ENCODE measurements at places on chromosomes 11 and 22. TPM values are rescaled to one million over a fixed set of nuclear protein-coding genes. Genes with fewer than 3 reads are reported as not detected.

IGSF9B gene
- 1.7 TPM for total RNA-seq

CACNA1I gene
- 0.08 TPM for total RNA-seq

UPK3A gene
- not detected for total RNA-seq

ZNF143 gene
- 15.1 TPM for total RNA-seq

MOGAT2 gene
- total RNA-seq, result not detected

LDLRAD3 gene
- 10.8 TPM for total RNA-seq

RBFOX2 gene
- 85.8 TPM for total RNA-seq

BRSK2 gene
- total RNA-seq, result not detected

ZNF280A gene
- not detected for total RNA-seq

OR6A2 gene
- total RNA-seq, result 0.27 TPM

OR52A1 gene
- total RNA-seq, result not detected

RAG2 gene
- not detected for total RNA-seq

OR10A2 gene
- total RNA-seq, result not detected

DNA sequence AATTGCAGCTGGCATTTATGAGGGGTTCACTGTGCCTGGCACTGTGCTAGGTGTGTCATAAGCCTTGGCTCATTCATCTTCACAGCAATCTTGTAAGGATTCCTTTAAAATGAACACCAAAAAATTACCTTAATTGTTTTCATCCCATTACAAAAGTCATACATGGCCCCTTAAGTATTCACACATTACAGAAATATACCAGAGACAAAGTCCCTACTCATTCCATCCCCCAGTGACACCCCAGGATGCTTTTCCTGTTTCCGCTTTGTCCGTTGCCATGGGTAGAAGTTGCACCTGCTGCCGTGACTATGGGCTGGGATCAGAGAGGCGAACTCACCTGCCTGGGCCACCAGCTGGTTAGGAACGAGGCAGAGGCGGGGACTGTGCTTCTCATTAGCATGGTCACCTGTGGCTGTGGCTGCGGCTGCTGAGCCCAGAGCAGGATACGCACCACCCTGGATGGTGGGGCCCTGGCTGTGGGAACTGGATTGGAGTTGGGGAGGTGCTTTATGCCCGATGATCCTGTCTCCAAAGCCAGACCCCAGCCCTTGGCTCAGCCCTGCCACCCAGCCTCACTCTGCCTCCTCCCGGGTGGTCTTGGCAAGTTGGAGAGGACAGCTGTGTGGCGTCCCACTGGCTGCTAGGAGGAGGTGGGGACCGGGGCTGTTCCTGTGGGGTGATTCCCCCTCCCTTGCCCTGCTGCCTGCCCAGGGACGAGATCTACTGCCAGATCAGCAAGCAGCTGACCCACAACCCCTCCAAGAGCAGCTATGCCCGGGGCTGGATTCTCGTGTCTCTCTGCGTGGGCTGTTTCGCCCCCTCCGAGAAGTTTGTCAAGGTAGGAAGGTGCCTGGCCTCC is 60.8 kb downstream of the MYO7A start:
- no peak for DNase-seq

GRCh38 chr11:122743097-122743741 is 87.7 kb downstream of the UBASH3B start:
- no peak for DNase-seq

DNA sequence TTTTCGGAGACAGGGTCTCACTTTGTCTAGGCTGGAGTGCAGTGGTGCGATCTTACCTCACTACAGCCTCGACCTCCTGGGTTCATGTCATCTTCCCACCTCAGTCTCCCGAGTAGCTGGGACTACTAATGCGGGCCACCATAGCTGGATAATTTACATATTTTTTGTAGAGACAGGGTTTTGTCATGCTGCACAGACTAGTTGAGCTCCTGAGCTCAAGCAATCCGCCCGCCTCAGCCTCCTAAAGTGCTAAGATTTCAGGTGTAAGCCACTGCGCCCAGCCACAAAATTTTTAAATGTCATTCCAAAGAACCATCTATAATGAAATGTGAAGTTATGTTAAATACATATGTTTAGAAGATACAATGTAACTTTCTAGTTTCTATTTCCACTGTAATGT is 4747.7 kb upstream of the OR11H1 start:
- DNase-seq, result no peak

- peak; percentile 27 for DNase-seq
These were observed 849 bp upstream of the APOBEC3B start for GRCh38 chr22:38981005-38981991.

DNA sequence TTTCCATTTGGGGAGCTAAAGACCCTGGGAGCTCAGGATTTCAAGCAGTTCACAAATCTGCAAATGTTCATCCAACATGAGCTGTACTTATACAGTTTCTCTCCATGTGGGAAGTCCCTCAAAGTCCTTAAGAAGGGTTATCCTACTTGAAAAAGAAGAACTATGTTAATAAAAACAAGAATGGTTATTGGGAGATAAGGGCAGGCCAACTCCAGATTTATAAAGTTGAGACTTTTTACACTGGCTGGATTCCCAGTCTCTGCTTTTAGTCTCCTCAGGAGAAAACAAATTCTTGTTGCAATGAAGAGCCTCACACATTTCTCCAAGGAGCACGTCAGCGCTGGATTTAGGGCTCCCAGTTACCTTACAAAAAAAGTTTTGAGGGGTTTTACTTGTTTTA is 34.2 kb upstream of the CTTN start:
- peak; percentile 88 for DNase-seq

- DNase-seq, result no peak
These were observed 20.2 kb downstream of the GAB2 start for GRCh38 chr11:78397398-78397797.

DNA sequence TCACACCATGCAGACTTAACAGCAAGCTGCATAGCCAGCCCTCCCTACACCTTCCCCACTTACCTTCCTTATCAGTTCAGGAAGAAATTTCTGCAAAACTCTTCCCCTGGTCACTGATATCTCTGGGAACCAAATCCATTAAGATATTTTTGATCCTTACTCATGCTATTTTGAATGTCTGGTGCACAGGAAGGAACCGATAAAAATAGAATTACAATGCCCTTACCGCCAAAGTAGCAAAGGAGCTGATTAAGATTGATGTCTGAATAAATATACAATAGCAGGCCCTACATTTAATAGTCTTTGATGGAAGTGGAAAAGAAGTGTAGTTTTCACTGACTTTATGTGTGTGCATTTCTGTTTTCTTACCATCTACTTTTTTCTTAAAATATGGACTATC is 117.3 kb downstream of the MPPED2 start:
- DNase-seq, result no peak

GRCh38 chr22:31173386-31174145 is 13.6 kb downstream of the RNF185 start:
- DNase-seq, result peak; percentile 81

- no peak for DNase-seq
These were observed 8.4 kb downstream of the TP53I11 start for GRCh38 chr11:44942029-44942955.

GRCh38 chr22:50139843-50140415 is 30.6 kb upstream of the PANX2 start:
- DNase-seq, result no peak

- no peak for DNase-seq
These were observed 51.3 kb downstream of the CACNA1I start for GRCh38 chr22:39621826-39622225.

GRCh38 chr11:14861680-14862079 is 30.4 kb downstream of the CYP2R1 start:
- no peak for DNase-seq

- peak; percentile 49 for DNase-seq
These were observed 679.9 kb upstream of the CCDC179 start for GRCh38 chr11:23540101-23540561.

DNA sequence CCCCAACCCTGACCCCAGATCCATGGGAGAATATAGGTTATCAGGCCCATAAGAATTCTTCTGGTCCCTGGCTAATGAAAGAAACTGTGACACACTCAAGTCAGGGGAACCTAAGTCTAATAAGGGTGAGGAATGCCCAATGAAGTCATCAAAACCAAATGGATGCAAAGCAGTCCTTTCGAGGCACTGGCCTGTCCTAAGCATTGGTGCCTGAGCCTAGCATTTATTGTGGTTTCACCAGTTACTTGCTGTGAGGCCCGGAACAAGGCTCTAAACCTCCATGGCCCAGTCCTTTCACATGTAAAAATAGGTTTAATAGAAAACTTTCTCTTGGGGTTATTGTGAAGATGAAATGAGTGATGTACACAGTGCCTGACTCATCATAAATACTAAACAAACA is 712.6 kb downstream of the DLG2 start:
- no peak for DNase-seq

GRCh38 chr11:72935700-72936099 is 121.5 kb downstream of the ATG16L2 start:
- no peak for DNase-seq

DNA sequence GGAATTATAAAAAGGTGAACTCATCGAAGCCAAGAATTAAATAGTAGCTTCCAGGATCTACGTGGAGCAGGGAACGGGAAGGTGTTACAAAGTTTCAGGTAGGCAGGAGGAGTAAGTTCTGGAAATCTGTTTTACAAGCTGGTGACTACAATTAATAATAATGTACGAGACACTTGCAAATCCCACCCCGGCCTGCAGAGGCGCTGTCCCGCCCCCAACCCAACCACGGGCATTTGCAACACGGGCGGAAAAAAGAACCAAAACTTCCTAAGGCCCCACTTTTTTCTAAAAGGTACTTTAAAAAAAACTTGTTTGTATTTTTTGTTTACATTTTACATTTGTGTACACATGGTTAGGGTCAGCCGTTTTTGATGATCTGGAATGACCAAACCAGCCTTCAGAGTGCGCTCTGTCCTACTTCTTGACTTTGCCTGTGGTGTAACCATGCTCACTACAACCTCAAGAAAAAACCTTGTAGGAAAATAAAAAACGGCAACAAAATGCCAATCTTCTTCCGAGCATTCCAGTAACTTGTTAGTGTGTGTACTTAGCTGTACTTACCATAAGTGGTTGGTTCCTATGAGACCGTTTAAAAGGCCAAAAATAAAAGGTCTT is 449.6 kb upstream of the B3GAT1 start:
- no peak for DNase-seq

GRCh38 chr11:129739339-129739738 is 76.3 kb upstream of the TMEM45B start:
- DNase-seq, result no peak

GRCh38 chr11:64897381-64898075 is 19.1 kb upstream of the EHD1 start:
- DNase-seq, result no peak

- no peak for DNase-seq
These were observed 68.7 kb downstream of the SCN3B start for GRCh38 chr11:123585706-123586105.

DNA sequence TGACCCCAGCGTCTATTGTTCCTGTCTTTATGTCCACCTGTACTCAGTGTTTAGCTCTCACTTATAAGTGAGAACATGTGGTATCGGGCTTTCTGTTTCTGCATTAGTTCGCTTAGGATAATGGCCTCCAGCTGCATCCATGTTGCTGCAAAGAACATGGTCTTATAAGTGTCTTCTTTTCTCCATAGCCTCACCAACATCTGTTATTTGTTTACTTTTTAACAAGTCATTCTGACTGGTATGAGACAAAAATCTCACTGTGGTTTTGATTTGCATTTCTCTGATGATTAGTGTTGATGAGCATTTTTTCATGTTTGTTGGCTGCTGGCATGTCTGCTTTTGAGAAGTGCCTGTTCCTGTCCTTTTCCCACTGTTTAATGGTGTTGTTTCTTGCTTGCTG is 21.7 kb upstream of the SLN start:
- DNase-seq, result no peak

- no peak for DNase-seq
These were observed 584 bp upstream of the GAL start for GRCh38 chr11:68683536-68684384.

DNA sequence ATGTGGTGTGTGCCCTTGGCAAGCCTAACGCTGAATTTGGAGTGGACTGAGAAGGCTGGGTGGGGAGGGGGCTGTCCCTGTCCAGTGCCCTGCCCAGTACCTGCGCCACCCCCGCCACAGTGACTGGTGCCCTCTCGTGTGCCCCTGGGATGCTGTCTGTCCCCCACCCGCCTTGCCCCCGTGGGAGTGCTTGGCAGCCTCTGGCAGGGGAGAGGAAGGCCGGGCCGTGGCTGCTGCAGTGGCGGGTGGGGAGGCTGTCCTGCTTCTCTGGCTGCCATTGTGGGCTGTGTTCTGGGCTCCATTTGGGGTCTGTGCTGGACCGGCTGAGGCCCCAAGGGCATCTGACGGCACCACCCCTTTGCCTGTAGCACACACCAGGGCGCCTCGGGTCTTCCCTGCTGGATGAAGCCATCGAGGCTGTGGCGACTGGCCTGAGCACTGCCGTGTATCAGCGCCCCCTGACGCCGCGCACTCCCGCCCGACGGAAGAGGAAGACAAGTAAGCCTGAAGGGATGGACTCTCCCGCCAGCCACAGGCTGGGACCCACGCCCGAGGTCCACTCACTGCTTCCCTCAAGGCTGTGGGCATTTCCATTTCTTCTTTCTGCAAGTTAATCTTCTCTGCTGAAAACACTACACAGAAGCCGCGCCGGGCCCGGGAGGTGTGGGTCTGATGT is 17.6 kb downstream of the IRF7 start:
- DNase-seq, result no peak

DNA sequence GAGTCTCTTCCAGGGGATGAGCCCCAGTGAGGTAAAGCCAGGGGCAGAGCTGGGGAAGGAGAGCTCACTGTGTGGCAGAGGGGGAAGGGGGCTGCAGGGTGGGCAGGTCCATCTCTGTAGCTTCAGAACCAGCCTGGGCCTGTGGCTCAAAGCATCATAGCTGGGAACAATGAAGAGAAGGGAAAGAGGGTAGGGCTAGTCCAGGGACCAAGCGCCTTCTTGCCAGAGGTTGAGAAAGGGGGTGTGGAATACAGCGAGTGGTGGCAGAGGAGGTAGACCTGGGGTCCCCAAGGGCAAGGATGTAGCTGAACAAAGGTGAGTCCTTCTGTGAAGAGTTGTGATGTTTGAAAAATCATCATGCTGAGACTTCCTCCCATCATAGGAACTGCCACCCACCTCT is 1.2 kb upstream of the PLA2G3 start:
- DNase-seq, result no peak

GRCh38 chr22:35915477-35916013 is 113.1 kb downstream of the RBFOX2 start:
- DNase-seq, result peak; percentile 43
